Neural crest cell (in vitro differentiated cells): ENCODE measurements at places on chromosomes 7 and 10.
A peak's percentile ranks its signal among the peaks of the same experiment; 100 is the strongest.

- H3K4me1 ChIP-seq = peaks cover 22% of the 10 kb centered on the region
- DNase-seq = no peak
- no peak overlapping the region for H3K27ac ChIP-seq
- H3K27me3 ChIP-seq = no peaks in the 10 kb centered on the region
Measured at GRCh38 chr7:133056370-133057238, 25.3 kb downstream of the CHCHD3 start.

DNA sequence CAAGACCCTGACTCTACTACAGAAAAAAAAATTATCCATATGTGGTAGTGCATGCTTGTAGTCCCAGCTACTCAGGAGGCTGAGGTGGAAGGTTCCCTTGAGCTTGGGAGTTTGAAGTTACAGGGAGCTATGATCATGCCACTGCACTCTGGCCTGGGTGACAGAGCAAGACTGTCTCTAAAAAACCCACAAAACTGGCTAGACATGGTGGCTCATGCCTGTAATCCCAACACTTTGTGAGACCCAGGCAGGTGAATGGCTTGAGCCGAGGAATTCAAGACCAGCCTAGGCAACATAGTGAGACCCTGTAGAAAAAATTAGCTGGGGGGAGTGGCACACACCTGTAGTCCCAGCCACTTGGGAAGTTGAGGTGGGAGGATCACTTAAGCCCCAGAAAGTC lies 32.9 kb upstream of the CHST3 start:
- no peak overlapping the region for H3K27ac ChIP-seq
- H3K4me3 ChIP-seq = no peak overlapping the region
- DNase-seq = no peak
- H3K4me1 ChIP-seq = no peaks in the 10 kb centered on the region

- H3K4me3 ChIP-seq = no peak overlapping the region
- H3K27ac ChIP-seq = no peak overlapping the region
- DNase-seq = no peak
- H3K27me3 ChIP-seq = no peaks in the 10 kb centered on the region
- H3K36me3 ChIP-seq = no peaks in the 10 kb centered on the region
Measured at GRCh38 chr7:79284211-79284610, 169.3 kb downstream of the MAGI2 start.

DNA sequence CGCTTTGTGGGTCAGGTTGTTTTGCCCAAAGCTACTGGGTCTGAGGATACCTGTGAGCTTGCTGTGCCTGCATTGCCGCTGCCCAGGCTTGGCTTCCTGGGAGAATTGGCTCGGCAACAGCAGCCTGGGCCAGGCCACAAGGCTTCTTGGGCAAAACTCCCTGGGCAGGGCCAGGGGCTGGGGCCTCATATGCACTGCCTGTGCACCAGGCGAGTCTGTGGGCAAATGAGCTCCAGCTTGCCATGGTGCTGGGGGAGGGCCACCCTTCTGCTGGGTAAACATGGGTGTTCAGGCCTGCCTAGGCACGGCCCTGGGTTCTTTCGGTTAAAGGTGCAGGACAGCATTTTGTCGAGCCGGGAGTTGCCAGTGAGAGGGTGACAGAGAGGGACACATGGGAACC lies 19.4 kb downstream of the ZMIZ1 start:
- H3K36me3 ChIP-seq = no peaks in the 10 kb centered on the region
- no peaks in the 10 kb centered on the region for H3K27me3 ChIP-seq
- no peak for DNase-seq
- peaks cover 58% of the 10 kb centered on the region for H3K4me1 ChIP-seq
- H3K4me3 ChIP-seq = no peak overlapping the region

DNA sequence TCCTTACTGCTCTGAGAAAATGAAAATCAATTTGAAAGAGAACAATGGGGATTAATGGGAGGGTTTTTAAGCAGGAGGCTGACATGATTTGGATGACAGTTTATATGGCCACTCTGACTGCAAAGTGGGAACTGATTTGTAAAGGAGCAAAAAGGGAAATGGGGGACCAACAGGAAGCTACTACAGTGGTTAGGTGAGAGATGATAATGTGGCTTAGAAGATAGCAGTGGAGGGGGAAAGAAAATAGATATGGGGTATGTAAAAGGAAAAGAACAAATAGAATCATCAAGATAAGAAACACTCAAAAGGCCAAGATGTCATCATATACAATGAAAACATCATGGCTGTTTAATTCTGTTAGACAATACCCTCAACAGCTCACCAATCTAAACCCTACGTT lies 177.5 kb downstream of the ANK3 start:
- H3K27ac ChIP-seq = peak overlapping the region; percentile 32
- H3K4me3 ChIP-seq = no peak overlapping the region
- DNase-seq = no peak
- H3K4me1 ChIP-seq = peaks cover 9% of the 10 kb centered on the region

GRCh38 chr10:13099666-13100348 lies at the start of gene OPTN:
Gene OPTN (plus strand): TSS chr10:13100163. CDS start chr10:13109123, 8,960 bp downstream.
- peaks cover 14% of the 10 kb centered on the region for H3K4me1 ChIP-seq
- no peaks in the 10 kb centered on the region for H3K36me3 ChIP-seq
- peak within 1 kb of the TSS; percentile 69 for H3K27ac ChIP-seq
- DNase-seq = peak; percentile 72
- peaks cover 9% of the 10 kb centered on the region for H3K27me3 ChIP-seq

GRCh38 chr10:89280508-89280907 lies 21.3 kb upstream of the IFIT2 start:
- peaks cover 21% of the 10 kb centered on the region for H3K4me1 ChIP-seq
- no peaks in the 10 kb centered on the region for H3K36me3 ChIP-seq

- no peak for DNase-seq
- H3K36me3 ChIP-seq = no peaks in the 10 kb centered on the region
- no peaks in the 10 kb centered on the region for H3K27me3 ChIP-seq
- no peak overlapping the region for H3K4me3 ChIP-seq
- no peak overlapping the region for H3K27ac ChIP-seq
- H3K4me1 ChIP-seq = no peaks in the 10 kb centered on the region
Measured at GRCh38 chr7:135808206-135808605, 59.6 kb upstream of the FAM180A start.

DNA sequence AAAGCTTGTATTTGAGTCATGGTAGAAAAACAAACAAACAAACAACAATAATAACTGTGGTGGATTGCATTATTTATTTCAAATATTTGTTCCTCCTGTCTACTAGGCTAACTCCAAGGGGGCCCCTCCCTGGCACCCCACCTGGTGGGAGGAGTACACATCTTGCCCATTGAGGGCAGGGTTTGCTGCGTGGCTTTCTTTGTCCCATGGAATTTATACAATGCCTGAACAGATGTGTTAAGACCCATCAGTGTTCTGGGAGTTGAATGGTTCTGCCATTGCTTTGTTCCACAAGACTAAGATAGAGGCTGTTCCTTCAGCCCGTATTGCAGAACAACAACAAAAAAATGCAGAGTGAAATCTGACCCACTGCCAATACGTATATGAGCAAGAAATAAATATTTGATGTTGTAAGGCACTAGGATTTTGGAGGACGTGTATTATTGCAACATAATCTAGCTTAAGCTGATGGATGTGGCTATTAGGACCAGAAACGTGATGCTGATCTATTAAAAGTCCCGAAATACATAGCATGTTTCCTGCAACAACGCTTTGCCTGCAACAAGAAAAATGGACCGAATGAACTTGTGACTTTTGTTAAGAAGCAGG lies 119.1 kb upstream of the JCAD start:
- H3K4me3 ChIP-seq = no peak overlapping the region
- H3K36me3 ChIP-seq = no peaks in the 10 kb centered on the region

DNA sequence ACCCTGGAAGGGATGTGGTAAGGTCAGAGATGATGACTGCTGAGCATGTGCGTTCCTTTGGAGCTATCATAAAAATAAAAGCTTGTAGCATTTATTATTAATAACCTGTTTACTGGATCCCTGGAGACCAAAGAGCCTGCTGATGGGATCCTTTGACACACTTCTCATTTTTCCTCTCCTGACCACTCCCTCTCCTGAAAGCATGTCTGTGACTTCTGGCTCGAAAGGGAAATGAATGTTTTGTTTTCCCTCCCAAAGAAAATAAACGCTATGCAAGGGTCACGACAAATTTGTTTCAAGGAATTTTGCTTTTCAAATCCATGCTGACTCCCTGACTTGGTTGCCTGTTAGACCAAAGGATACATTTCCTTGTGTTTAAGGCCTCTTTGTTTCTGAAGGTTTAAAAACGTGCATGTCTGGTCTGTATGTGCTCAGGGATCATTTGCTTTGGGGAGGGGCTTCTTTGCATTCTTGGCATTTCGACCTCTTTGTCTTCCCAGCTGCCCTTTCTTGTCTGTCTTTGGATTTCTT lies 185.1 kb upstream of the AGK start:
- no peaks in the 10 kb centered on the region for H3K36me3 ChIP-seq
- H3K27ac ChIP-seq = peak overlapping the region; percentile 31
- peak overlapping the region; percentile 45 for H3K4me3 ChIP-seq
- no peaks in the 10 kb centered on the region for H3K27me3 ChIP-seq
- H3K4me1 ChIP-seq = peaks cover 41% of the 10 kb centered on the region
- no peak for DNase-seq

DNA sequence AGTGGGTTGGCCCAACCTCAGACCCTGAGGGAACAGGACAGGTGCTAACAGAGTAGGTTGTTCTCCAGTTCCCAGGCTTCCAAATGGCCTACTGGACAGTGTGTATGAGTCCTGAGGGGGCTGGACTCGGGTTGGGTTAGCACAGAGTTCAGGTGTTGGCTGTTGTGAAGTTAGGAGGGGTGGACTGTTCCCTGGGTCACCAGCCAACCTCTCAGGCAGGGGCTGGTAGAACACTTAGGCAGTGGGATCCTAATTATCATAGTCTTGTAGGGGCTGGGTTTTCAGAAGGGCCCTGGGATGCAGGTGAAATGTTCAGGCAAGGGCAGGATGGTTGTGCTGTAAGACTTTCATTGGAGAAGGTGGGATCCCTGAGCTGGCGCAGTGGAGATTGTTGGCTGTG lies 293.0 kb downstream of the ZWINT start:
- DNase-seq = no peak
- H3K4me1 ChIP-seq = no peaks in the 10 kb centered on the region
- no peaks in the 10 kb centered on the region for H3K36me3 ChIP-seq
- H3K27me3 ChIP-seq = no peaks in the 10 kb centered on the region
- no peak overlapping the region for H3K4me3 ChIP-seq
- no peak overlapping the region for H3K27ac ChIP-seq

- H3K27ac ChIP-seq = no peak overlapping the region
- no peak overlapping the region for H3K4me3 ChIP-seq
- no peak for DNase-seq
- H3K36me3 ChIP-seq = peaks cover 4% of the 10 kb centered on the region
- H3K27me3 ChIP-seq = no peaks in the 10 kb centered on the region
Measured at GRCh38 chr10:79209831-79210230, 137.4 kb upstream of the PPIF start.

- no peak for DNase-seq
- no peak overlapping the region for H3K27ac ChIP-seq
- H3K36me3 ChIP-seq = no peaks in the 10 kb centered on the region
- H3K27me3 ChIP-seq = peaks cover 10% of the 10 kb centered on the region
Measured at GRCh38 chr7:45084901-45085618, 3.7 kb downstream of the NACAD start.

DNA sequence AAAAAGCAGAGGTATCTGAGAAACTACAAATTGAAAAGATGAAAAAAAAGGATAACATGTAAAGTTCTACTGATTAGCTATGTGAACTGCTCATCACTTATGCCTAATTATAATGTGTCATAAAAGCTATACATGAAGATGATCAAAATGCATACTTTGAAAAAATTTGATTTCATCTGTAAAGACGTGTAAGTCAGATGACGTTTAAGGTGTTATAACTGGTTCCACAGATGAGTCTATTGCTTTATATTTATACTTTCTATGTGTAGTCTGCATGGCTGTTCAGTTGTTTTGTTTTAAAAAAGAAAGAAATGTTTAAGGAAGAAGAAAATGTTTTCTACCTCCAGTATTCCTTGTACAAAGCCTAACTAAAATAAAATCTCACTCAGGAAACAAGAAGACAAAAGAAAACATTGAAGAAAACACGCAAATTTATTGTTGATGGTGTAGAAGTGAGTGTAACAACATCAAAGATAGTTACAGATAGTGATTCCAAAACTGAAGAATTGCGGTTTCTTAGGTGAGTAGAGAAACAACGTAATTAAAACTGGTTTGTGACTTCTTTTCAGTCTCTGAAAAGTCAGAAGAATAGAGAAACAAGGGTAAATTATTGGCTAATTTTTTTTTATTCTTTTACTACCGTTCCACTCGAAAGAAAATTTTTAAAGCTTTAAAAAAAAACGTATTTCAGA lies 38.4 kb downstream of the SLK start:
- no peak overlapping the region for H3K27ac ChIP-seq
- no peak for DNase-seq
- H3K4me3 ChIP-seq = no peak overlapping the region
- H3K36me3 ChIP-seq = peaks cover 11% of the 10 kb centered on the region
- H3K4me1 ChIP-seq = no peaks in the 10 kb centered on the region

DNA sequence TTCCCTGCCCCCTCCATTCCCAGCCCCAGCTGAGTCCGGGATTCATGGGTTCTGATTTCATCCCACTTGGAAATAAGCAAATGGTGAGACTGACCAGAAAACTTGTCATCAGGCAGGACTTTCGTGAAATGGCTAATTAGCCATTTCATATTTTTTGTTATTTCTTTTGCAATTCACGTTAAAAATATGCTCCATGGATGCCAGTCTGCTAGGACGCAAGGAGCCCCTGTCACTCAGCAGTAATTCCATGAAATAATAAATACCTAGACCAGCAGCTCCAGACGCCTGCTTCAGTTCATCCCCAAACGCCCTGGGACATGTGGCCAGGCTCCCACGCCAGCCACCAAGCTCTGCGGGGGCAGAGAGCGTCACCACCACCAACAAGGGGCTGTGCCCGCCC lies 111.0 kb downstream of the TRIL start:
- H3K4me1 ChIP-seq = peaks cover 5% of the 10 kb centered on the region
- H3K36me3 ChIP-seq = no peaks in the 10 kb centered on the region
- DNase-seq = no peak
- peaks cover 11% of the 10 kb centered on the region for H3K27me3 ChIP-seq

- H3K27me3 ChIP-seq = peaks cover 9% of the 10 kb centered on the region
- no peak overlapping the region for H3K27ac ChIP-seq
- no peak for DNase-seq
- H3K36me3 ChIP-seq = no peaks in the 10 kb centered on the region
- peak overlapping the region; percentile 71 for H3K4me3 ChIP-seq
Measured at GRCh38 chr7:964401-965231, 10.1 kb upstream of the ADAP1 start.

DNA sequence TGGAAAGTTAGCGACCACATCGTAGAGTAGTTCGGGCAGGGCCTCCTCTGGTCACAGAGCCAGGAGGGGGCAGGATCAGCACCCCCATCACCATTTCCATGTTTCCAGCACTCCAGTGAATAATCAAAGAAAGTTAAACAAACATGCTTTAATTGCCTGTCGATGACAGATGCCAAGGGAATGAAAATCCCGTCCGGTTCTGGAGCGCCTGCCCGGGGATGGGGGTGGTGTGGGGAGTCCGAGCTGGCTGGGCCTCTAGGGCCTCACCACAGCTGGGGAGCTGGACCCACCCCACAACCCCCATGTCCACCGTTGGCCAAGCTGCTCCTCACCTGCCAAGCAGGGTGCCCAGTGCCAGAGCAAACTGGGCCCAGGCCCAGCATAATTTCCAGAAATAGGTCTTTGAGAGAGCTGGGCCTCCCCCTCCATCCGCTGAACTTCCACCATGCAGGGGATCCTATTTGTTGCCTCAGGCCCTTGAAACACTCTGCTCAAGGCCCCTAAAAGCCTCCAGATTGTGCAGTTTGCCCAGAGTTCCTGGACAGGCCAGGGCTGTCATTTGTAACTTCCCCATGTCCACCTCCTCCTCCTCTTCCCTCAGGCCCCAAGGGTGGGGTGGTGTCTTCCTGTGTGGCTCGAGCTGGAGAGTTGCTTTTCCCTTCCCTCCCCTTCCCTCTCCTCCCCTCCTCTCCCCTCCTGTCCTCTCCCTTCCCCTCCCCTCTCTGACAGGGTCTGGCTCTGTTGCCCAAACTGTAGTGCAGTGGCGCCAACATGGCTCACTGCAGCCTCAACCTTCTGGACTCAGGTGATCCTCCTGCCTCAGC lies 101.0 kb downstream of the MYL10 start:
- peaks cover 19% of the 10 kb centered on the region for H3K4me1 ChIP-seq
- no peak for DNase-seq
- no peaks in the 10 kb centered on the region for H3K27me3 ChIP-seq
- no peak overlapping the region for H3K4me3 ChIP-seq
